ENCODE measurements at places on chromosomes 7 and 10.
A peak's percentile ranks its signal among the peaks of the same experiment; 100 is the strongest.

GRCh38 chr10:126704649-126705048, 34.2 kb upstream of the C10orf90 start:
- DNase-seq: no peak

- DNase-seq: no peak
Measured at GRCh38 chr7:122383934-122384333, 79.4 kb upstream of the FEZF1 start.

DNA sequence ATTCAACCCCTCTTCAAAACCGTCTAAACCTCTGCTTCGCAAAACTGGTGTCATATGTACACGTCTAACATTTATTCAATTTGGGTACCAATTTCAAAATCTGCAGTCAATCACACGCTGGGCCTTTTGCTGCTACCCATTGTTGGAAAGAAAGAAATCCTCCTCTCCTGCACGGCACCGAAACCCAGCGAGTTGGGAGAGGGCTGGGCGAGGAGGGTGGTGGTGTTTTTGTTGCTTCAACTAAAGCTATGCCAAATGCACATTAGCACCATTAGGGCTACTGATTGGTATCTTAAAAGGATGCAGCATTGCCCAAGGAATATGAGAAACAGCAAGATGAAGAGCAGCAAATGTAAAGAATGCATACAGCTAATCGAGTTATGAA, 7.8 kb downstream of the EBF3 start:
- no peak for DNase-seq

DNA sequence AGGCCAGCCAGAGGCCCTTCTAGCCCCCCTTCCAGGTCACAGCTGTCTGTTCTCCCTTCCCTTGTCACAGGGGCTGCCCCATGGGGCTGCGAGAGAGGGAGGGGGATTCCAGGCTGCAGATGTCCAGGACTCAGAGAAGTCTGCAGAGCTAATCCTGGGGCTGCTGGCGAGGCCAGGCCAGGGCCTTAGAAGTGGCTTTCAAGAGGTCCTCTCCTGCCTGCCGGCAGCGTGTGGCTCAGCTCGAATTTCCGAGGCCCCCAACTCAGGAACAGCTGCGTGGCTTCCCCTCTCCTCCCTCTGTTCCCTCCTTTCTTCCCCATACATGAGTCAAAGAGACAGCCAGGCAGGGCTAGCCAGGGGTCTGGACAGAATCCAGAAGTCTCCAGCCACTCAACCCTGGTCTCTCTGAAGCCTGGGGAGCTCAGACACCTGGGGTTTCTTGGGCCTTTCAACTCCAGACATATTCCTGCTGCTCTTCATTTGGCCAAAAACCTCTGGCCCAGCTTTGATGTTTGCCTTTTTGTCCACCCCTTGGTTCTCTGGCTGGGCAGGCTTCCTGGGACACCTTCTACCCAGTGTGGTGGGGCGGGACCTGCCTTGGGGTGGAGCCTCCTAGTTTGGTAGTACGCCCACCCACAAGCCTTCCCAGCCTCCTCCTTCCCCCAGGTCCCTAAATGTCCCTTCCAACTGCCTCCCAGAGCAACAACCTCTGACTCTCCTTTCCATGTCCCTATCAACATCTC, 21.8 kb upstream of the EIF5AL1 start:
- DNase-seq: peak; percentile 24

DNA sequence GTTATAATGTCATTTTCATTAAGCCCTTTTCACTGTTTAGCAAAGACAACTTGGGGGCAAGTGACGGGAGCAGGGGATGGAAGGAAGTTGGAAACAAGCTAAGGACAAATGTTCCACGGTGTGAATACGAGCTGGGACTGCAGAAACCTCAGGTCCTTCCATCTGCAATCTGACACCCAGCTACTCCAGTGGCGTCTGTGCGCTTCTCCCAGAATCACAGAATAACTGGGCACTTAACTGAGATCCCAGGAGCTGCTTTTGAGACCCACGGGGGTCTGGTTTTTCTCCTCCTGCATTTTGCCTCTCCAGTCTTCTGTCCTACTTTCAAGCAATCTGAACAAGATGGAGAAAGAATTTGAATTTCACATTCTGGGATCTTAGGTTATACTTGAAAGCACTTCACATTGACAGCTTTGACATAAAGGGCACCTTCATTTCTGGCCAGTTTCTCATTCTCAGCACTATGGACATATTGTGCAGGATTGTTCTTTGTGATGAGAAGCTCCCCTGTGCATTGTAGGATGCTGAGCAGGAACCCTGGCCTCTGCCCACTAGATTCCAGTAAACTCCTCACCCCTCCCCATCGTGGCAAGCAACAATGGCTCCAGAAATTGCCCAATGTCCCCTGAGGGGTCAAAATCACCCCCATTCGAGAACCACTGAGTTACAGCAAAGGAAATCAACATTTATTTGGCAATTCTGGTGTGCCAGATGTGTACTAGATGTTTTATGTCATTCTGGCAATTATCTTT, 194.1 kb downstream of the CACNB2 start:
- no peak for DNase-seq

DNA sequence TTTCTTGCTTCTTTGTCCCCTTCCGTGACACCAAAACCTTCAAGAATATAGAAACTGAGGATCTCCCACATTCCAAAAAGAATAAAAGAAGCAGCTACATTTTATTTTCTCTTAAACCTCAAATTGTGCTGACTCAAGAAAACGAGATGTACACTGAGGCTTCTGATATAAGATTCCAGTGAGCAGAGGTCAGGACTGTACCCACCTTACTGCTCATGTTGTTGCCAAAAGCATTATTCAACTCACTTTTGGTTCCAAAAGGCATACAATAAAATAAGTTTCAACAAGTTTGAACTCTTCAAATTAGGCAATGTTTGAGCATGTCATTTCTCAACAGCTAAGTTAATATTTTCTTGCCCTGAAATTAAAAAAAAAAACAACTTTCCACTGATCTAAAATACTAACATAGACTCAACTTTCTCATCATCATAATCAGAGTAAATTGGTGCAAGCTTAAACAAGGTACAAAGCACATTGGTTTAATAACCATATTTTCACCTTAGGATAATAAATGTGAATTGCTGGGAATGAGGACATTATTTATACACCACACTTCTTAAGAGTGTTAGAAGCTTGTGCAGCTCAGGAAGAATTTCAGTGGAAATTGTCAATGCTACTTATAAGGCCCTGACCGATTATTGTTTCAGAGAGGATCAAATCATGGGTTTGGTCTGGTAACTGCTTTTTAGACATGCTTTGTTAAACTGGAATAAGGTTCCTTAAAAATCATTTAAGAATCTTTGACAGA, 629.0 kb upstream of the IGFBP3 start:
- DNase-seq: no peak

GRCh38 chr10:85026878-85027467, 698.6 kb downstream of the CCSER2 start:
- DNase-seq: no peak

GRCh38 chr10:1141261-1141660, 85.1 kb downstream of the WDR37 start:
- DNase-seq: no peak

- peak; percentile 82 for DNase-seq
Measured at GRCh38 chr7:131071786-131072504, 255.7 kb upstream of the MKLN1 start.

DNA sequence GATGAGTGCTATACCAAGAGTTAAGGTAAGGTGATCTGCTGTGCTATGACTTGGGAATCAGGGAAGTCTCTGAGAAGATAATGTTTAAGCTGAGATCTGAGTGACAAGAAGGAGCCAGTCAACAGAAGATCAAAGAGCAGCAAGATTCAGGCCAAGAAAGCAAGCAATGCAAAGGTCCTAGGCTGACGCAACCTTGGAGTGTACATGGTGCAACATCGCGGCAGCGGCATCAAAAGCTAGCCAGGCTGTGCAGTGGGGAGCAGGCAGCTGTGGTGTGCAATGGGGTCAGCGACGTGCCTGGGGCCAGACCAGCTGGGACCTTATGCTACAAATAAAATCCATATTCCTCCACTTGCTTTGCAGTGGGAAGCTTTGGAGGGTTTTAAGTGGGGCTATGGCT, 324.1 kb downstream of the LRMDA start:
- no peak for DNase-seq

- peak; percentile 19 for DNase-seq
Measured at GRCh38 chr7:28988810-28989209, 30.7 kb upstream of the TRIL start.

GRCh38 chr10:90378524-90379076, 479.2 kb downstream of the HTR7 start:
- DNase-seq: no peak

GRCh38 chr7:100435401-100436304, 644 bp downstream of the PPP1R35 start:
- no peak for DNase-seq

- DNase-seq: no peak
Measured at GRCh38 chr7:158911145-158911544, 54.8 kb downstream of the DYNC2I1 start.

GRCh38 chr7:18894155-18894554, 223.3 kb downstream of the TWIST1 start:
- DNase-seq: no peak

- DNase-seq: no peak
Measured at GRCh38 chr10:16242859-16243613, 193.8 kb upstream of the PTER start.

GRCh38 chr7:11707606-11708193, 124.3 kb downstream of the THSD7A start:
- no peak for DNase-seq

DNA sequence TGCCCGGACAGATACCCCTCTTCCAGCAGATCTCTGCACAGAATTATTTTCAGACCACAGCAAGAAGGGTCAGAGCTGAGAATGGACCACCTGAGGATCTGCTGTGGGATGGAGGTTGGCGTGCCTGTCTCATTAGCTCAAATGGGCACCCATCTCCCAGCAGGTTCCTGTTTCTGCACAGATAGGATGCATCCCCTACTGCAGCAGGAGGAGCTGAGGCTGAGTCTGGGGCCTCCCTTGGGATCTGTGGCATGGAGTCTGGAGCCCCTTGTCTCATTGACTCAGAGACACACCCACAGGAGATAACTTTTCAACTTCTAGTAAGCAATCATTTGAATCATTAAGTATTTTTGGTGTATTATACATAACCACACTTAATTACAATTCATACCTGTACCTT, 212.7 kb downstream of the ADK start:
- no peak for DNase-seq

DNA sequence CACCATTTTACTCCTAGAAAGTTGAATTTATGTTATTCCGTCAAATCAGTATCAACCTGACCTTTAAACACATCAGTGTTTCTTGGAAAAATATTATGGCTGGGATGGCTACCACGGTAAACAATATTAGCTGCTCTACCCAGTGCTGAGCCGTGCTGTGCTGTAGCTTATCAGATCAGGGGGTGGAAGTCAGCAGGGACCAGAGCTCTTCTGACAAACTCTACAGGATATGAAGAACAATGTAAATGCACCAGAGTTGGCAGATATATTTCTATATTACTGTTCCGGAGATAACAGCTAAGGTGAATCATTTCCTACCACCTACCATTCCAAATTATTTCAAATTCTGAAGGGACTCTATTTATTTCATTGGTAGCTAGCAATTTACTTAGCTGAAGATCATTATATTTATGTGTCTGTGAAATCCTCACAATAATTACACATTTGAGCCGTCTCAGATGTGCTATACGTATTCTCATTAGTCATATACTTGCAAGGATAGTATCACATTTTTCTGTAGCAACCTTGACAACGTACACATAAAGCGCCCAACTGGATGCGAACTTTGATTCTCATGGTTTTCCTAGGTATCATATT, 76.5 kb downstream of the TEX36 start:
- no peak for DNase-seq

DNA sequence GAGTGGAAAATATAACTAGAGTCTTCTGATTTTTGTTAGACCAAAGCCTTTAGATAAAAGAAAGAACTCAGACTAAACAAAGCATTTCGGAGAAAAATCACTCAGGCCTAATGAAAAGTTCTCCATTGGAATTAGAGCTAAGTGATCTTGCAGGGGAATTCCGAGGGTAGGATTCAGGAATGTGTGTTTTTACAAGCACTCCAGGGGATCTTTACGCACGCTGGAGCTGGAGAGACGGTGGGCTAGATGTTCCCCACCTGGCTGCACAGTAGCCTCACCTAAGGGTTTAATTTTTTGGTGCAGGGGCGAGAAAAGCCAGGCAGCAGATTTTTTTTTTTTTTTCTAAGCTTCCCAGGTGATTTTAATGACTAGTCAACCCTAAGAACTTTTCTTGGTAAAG, 7.9 kb upstream of the PAPSS2 start:
- DNase-seq: no peak

DNA sequence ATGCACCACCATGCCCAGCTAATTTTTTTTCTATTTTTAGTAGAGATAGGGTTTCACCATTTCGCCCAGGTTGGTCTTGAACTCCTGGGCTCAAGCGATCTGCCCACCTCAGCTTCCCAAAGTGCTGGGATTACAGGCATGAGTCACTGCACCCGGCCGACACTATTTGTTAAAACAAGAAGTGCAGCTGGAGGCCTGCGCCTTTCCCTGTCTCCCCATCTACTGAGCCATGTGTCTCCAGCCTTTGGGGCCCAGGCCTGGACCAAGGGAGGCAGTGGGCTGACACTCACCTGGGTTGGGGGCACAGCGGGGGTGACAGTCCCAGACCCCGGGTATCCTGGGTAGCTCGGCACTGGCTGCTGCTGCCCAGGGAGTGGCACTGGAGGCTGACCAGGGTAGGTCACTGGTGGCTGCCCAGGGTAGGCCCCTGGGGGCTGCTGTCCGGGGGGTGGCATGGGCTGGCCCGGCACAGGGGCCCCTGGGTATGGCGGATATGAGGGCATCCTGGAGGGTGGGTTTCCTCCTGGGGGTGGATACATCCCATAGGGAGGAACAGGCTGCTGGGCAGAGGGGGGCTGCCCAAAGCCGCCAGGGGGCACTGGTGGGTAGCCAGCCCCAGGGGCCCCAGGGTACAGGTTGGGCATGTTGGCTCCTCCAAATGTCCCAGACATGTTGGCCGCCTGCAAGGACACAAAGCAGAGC, 36.3 kb downstream of the PLAC9 start:
- DNase-seq: no peak

- no peak for DNase-seq
Measured at GRCh38 chr7:73740771-73741170, 2.2 kb upstream of the ABHD11 start.

GRCh38 chr7:150901160-150902035, 49.1 kb downstream of the AOC1 start:
- DNase-seq: peak; percentile 83

GRCh38 chr10:133442191-133442966, 11.4 kb upstream of the SCART1 start:
- peak; percentile 35 for DNase-seq

GRCh38 chr7:25579778-25580075, 351.4 kb upstream of the NPVF start:
- no peak for DNase-seq

DNA sequence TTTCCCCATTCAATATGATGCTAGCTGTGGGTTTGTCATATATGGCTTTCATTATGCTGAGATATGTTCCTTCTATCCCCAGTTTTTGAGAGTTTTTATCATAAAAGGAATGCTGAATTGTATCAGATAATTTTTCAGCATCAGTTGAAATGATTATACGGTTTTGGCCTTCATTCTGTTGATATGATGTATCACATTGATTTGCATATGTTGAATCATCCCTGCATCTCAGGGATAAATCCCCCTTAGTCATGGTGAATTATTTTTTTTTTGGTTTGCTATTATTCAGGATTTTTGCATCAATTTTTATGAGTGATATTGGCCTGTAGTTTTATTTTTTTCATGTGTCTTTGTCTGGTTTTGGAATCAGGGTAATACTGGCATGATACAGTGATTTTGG, 1152.3 kb upstream of the C7orf33 start:
- no peak for DNase-seq

- no peak for DNase-seq
Measured at GRCh38 chr7:113805976-113806375, 112.8 kb downstream of the PPP1R3A start.

All from adrenal gland (tissue), 19 donors.